Stimulated activated CD4-positive, alpha-beta T cell treated with anti-CD3 and anti-CD28 coated beads, Interleukin-1b, Interleukin-23, amount 100 ng/mL, for 4 hours (primary cell): ENCODE measurements at places on chromosomes 11 and 22.

- DNase-seq, result no peak
Observed at GRCh38 chr11:85898456-85898855, 43.3 kb downstream of the CCDC83 start.

DNA sequence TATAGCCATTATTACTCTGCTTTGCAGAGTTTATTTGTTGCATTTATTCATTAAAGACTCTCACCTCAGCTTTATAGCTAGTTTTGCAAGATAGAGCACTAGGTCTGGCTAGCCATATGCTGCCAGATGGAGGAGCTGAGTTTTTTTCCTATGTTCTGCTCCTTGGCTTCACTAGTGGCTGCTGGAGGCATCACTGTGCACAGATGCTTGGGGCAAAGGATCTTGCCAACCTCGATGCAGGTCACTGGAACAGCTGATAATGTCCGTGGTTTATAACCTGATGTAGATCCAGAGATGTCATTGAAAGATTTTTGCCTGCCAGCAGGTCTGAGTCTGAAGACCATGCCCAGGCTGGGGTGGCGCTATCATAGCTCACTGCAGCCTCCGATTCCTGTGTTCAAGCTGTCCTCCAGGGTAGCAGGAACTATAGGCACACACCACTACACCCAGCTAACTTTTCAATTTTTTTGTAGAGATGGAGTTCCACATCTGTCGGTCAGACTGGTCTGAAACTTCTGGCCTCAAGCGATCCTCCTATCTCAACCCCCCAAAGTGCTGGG, 63.2 kb downstream of the PACS1 start:
- DNase-seq, result no peak

- DNase-seq, result no peak
Observed at GRCh38 chr22:47015589-47016178, 253.2 kb downstream of the TBC1D22A start.

GRCh38 chr11:115330684-115331482, 173.3 kb downstream of the CADM1 start:
- no peak for DNase-seq

DNA sequence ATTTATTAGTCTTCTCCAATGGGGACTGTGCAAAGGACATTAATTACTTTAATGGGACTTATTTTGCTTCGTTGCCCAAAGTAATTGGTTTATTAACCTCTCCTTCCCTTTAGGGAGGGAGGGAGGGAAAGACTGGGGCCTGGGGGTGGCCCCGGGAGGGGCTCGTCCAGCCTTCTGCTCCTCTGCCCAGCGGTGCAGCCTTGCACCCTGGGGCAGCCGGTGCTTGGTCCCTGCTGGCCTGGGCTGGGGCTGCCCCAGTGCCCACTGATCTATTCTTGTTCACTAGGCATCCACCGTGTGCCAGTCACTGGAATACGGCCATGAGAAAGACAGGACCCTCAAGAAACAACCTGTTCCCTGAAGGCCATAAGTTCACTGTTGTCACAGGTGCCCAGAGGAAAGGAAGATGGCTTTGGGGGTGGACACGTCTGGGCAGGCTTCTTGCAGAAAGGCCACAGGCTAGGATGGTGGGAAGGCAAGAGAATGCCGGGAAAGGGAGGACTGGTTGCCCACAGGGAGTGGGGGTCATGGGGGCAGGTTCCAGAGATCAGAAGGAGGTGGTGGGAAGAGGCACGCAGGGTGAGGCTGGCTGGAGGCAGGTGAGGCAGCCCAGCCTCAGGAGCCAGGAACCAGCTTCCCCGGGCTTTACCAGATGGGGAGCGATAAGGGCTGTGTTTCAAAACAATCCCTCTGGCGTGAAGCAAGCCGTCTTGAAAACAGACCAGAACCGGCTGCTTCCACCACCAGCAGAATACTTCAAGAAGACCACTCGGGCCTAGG, 47.6 kb upstream of the KCNQ1OT1 start:
- DNase-seq, result no peak

DNA sequence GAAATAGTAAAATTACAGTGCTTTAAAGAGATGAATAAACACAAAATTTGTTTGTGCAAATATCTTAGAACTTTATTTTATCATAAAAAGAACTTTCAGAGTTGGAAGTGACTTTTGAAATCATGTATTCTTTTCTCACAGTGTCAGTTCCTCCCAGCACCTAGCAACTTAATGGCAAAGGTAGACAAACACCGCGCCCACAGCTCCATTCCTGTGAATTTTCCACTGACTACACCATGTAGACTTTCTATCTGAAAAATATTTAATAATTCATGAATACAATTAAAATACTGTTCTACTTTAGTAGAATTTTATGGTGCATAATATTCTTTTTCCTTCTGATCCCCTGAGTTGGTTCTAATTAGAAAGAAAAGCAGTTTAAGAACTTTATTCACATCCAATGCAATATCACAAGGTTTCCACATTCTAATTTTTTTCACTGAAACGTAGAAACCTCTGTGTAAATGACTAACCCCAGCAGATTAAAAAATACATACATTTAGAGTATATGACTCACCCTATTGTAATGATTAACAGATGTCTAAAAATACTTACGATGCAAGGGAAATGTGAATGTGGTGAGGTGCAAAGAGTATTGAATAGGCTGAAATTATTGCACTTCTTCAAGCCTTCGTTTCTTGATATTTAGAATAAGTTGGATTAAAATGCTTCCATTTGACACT, 218.2 kb upstream of the CCDC179 start:
- DNase-seq, result no peak

DNA sequence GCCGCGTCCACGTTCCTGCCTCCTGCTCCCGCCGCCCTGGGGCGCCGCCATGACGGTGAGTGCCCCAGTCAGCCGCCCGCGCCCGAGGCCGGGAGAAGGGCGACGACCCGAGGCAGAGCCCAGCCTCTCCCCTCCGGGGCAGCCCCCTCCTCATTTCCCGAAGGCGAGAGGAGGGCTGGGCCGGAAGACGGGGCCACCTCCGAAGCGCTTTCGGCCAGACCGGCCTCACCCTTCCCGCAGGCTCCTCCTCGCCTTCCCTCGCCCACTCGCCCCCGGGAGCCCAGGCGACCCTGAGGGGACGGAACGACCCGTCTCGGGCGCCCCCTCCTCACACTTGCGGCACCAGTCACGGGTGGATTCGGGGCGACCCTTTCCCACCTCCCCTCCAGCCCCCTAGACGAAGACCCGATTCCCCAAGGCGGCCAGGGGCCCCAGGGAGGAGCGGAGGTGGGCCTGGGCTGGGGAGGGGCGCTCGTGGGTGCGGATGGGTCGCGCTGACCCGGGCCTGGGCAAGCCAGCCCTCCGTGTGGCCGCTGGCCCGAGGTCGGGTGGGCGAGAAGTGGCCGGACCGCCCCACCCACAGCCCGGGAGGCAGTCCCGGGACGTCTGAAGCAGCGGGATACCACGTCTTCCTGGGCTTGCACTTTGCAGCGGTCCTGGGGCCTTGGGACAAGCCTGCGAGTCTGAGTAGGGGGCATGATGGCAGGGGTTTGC, 49.7 kb downstream of the TRIOBP start:
- DNase-seq, result peak; percentile 12

- no peak for DNase-seq
Observed at GRCh38 chr11:124875401-124875800, 10.2 kb downstream of the ROBO3 start.

DNA sequence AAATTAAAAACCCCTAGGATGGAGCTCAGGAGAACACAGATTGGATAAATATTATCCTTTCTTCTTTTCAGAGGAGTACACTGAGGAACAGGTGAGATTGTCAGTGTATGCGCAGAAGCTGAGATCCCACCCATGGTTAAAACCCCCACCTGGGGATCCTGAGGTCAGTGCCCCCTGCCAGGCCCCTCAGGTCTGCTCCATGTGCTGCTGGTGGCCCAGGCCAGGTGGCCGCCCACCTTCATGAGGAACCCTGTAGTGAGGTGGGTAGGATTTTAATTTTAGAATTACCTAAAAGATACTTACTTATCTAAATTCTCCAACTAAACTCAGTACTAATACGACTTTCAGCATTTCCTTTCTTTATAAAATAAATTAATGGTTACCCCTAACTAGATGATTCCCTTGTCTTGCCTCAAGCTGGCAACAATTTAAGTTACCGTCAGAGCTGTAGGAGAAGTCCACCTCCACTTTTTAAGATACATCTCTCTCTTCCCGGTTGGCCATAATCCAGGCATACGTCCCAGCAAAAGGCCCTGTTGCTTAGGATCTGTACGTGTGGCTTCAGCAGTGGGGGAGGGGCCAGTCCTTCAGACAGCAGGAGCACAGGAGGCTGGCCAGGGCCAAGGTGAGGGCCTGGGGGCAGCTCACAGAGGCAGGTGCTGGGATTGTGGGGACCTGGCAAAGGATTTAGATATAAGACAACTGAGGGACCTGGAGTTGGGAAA, 61.5 kb upstream of the PITPNB start:
- no peak for DNase-seq

- DNase-seq, result no peak
Observed at GRCh38 chr22:37910890-37911672, 5.0 kb downstream of the MICALL1 start.

- no peak for DNase-seq
Observed at GRCh38 chr22:45578524-45579147, 76.0 kb downstream of the FBLN1 start.

DNA sequence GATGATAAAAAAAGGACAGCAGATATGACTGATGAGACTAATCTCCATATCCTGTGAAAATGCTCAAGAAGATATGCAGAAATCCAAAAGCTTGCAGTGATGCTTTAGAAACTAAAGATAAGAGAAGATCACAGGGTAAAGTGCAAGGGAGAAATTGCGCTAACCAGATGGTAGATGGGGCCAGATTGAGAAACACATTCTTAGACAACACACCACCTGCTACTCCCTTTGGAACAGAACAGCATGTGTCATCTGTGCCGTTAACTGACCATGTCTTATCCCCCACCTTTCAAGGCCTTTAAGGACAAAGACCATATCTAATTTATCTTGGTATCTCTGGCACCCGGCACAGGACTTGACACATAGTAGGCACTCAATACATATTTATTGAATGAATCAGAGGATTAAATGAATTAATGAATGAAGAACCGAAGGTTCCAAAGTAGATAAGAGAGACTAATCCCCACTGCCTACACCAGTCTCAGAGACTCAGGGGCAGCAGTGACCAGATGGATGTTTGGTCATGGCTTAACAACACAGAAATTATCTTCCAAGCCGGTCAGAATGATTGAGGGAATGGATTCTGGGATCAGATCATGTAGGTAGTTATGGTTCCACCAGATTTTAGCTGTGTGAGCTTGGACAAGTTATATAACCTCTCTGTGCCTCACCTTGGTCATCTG, 12.3 kb upstream of the P2RY2 start:
- DNase-seq, result no peak

DNA sequence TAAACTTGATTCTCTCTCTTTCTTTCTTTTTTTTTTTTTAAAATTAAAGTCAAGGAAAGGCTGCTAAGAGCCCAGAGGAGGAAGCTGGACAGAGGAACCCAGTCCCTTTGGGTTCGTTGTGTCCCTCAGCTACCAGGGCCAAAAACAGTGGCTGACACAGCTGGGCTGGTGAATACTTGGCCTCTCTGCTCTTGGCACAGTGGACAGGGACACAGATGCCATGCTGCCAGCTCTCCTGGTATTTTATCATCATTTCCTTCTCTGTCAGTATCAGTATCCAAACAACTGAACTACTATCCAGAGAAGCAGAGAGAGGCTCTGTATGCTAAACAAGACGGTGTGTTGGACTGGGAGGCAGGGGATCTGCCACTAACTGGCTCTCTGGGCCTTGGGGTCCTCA, 123.7 kb upstream of the CCDC90B start:
- no peak for DNase-seq

DNA sequence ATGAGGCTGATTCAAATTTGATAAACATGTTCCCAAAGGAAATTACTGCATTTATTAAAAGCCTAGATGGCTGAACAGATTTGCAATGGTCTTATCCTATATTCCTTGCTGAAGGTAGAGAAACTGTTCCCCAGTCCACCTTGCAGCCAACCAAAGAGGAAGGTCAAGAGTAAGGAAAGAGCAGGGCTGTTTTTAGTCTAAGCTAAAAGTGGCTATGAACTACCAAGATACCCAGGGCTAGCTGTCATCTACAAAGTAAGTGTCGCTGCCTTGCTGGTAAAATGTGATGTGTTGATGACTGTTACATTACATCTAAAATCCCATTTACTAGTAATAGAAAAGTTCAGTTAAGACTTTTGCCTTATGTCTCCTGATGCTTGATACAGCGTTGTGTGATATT, 290.1 kb upstream of the MPPED2 start:
- DNase-seq, result no peak

GRCh38 chr11:110314366-110315095, 18.1 kb upstream of the RDX start:
- no peak for DNase-seq

GRCh38 chr11:78453140-78453935, 35.7 kb upstream of the GAB2 start:
- DNase-seq, result no peak

DNA sequence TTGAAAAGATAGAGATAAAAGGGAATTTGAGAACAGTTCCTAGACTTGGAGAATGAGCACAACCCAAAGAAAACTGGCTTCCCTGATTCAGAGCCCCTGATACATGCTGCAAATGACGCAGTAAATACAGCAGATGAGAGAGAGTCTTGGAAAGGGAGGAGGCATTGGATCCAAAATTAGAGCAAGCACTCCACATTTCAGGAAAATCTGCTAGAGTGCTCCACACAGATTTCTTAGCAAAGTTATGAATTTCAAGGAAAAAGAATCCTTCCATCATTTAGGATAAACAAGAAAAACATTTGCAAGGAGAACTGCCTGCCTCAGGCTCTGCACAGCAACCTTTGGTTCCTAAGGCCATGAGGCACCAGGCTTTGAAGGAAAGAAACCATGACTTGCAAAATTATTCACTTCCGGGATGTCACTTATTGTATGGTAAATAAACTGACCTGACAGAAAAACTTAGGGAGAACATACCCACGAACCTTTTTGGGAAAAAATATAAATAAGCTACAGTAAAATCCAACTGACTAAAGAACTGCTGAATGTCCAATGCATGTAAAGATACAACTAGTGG, 89.8 kb upstream of the RTL6 start:
- DNase-seq, result no peak

GRCh38 chr11:113188371-113188834, 126.0 kb upstream of the TTC12 start:
- DNase-seq, result no peak

- DNase-seq, result no peak
Observed at GRCh38 chr22:17638182-17638431, 450 bp upstream of the BCL2L13 start.

GRCh38 chr11:120034881-120035630, 102.9 kb downstream of the TRIM29 start:
- no peak for DNase-seq

DNA sequence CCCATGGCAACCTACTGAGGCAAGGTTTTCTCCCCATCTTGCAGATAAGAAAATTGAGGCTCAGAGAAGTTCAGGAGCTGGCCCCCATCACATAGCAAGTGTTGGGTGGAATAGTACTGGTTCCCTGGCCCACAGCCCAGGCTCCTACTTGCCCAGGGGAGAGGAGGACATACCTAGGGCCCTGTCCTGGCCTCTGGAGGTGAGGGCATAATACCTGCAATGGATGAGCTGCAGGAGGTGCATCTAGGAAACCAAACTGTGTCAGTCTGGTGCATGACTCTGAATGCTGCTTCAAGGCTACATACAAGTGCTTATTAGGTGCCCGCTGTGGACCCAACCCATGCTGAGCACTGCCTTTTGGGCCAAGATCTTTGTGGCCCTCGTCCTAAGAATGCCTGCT, 40.0 kb upstream of the TPBGL start:
- no peak for DNase-seq

- no peak for DNase-seq
Observed at GRCh38 chr22:49825436-49825835, 2.2 kb downstream of the BRD1 start.

- DNase-seq, result no peak
Observed at GRCh38 chr11:115169251-115169650, 335.0 kb downstream of the CADM1 start.
